ENCODE measurements at places on chromosomes 1 and 21. TPM values are rescaled to one million over a fixed set of nuclear protein-coding genes. Genes with fewer than 3 reads are reported as not detected.

DNA sequence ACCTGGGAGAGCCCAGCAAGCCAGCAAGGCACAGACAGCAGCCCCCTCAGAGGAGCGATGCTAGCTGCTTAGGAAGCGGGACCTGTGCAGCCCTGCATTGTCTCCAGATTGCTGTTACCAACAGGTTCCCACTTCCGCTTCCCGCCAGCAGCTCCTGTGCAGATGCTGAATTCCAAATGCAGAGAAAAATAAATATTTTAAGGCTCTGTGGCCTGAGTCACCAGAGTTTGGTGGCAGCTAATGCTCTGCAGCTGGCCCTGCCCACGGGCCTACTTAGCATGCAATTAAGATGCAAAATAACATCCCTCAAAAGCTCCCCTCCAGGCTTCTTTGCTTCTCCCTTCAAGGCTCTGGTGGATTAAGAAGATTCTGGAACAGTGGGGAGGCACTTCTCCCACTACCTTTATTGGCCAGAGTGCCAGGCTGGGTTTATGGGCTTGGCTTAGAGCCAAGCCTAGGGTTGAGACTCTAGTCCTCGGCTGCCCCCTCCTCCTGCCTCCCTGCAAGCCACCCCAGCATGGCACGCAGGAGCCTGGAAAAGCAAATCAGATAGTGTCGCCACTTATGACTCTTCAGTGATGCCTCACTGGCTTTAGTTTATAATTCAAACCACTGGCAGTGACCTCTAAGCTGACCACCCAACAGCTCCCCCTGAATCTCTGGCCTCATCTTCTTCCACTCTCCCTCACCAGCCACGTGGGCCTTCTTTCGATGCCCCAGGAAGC, 207.1 kb upstream of the ZC3H12A start:
- no peak for DNase-seq

DNA sequence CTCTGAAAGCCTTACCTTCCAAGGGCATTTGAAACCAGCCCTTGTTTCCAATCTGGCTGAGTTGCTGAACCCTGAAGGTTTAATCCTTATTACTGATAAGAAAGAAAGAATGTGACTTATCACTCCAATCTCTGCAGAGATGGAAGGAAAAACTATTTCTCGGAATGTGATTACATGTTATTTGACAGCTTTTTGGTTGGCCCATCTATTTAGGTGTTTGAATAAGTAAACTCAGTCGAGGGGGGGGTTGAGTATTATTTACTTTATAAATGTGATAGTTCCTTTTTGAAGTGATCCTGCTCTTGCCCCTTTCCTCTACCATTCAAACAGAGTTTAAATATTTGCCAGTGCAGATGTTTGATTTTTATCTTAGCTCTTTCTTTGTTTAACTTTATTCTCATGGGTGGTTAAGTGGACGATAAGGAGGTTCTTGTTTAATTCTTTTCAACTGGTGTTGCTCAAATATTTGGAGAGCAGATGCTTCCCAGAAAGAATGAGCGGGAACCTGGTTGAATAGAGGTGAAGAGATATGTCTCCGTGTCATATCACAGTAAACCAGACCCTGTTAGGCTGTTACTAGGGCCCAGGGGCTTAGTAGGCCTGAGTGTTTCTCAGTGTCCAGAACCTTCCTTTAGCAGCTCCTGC, 126.1 kb downstream of the CACHD1 start:
- no peak for DNase-seq

GRCh38 chr1:207951652-207952051, 40.7 kb upstream of the CD34 start:
- DNase-seq, result no peak

GRCh38 chr21:45617021-45617921, 26.3 kb upstream of the PCBP3 start:
- no peak for DNase-seq

- DNase-seq, result no peak
These were observed 3.2 kb upstream of the PADI4 start for GRCh38 chr1:17304826-17305175.

DNA sequence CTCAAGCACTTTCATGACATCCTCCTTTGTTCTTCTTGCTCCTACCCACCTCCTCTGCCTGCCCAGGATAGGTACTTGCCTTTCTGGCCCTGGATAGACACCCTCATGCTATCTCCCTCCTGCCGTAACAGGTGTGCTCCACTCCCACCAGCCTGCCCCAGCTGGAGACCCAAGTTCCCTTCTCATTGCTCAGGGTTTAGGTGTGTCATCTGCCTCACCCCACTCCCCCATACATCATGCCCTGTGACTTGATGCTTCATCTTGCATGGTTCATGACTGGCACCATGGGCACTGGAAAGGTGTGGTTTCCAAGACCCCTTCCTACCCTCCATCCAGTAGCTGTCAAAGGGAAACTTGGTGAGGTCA, 5.9 kb downstream of the RHEX start:
- no peak for DNase-seq

GRCh38 chr1:16385659-16386453, 18.8 kb downstream of the SZRD1 start:
- DNase-seq, result no peak

- no peak for DNase-seq
These were observed 82.9 kb upstream of the DSCAM start for GRCh38 chr21:40929833-40930232.

- DNase-seq, result no peak
These were observed 73.3 kb upstream of the SLC44A3 start for GRCh38 chr1:94746635-94747525.

GRCh38 chr21:35172231-35172630, 123.1 kb upstream of the RUNX1 start:
- DNase-seq, result no peak

GRCh38 chr1:228889289-228889688, 154.0 kb downstream of the RHOU start:
- DNase-seq, result no peak

- no peak for DNase-seq
These were observed 4.0 kb downstream of the RNF11 start for GRCh38 chr1:51240084-51240483.

- DNase-seq, result no peak
These were observed 64.5 kb downstream of the COL18A1 start for GRCh38 chr21:45469273-45470086.

DNA sequence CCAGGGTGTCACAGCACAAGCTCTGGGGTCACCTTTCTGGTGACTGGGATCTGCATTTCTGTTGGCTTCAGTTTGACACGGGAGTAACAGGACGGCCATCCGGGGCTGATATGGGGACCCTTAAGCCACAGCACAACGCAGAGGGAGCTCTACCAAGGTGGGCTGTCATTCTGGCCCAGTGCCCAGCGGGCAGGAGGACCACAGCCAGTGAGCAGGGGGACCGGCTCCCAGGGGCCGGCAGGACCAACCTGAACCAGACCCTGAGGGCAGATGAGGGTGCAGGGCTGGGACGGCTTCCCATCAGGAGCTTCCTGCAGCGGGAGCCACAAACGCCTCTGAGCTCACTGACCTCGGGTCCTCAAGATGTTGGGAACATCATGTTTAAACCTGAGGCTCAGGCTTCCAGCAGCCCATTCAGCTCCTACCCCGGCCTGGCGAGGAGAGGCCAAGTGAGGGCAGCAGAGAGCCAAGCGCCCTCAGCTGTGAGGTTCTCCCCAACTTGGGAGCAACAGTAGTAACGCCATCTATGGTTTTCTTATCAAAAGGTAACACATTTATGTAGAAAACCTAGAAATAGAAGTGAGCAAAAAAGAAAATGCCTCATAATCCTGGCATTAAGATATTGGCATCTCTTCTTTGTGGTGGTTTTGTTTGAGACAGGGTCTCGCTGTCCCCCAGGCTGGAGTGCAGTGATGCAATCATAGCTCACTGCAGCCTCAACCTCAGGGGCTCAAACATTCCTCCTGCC, 26.8 kb downstream of the TMEM201 start:
- peak; percentile 85 for DNase-seq

- peak; percentile 80 for DNase-seq
These were observed 21.8 kb downstream of the EXOC8 start for GRCh38 chr1:231315887-231316286.

The FBLIM1 gene
- 76.6 TPM for total RNA-seq

The NPL gene
- 4.1 TPM for total RNA-seq

The L1TD1 gene
- 296 TPM for total RNA-seq

The HPDL gene
- 24.9 TPM for total RNA-seq

The TXNIP gene
- 76.8 TPM for total RNA-seq

The SLC22A15 gene
- 4.5 TPM for total RNA-seq

The WDR64 gene
- not detected for total RNA-seq

The SAMD11 gene
- 2.3 TPM for total RNA-seq

The GPR25 gene
- total RNA-seq, result not detected

The VANGL2 gene
- total RNA-seq, result 69.7 TPM

Measured in WTC11 (cell line).